Activated CD8-positive, alpha-beta memory T cell treated with anti-CD3 and anti-CD28 coated beads, Interleukin-2, amount 10 ng/mL, durations not matched to agents 7 days and 5 days (primary cell): ENCODE measurements at places on chromosomes 3 and 15. TPM values are rescaled to one million over a fixed set of nuclear protein-coding genes. Genes with fewer than 3 reads are reported as not detected.

CIB2 gene
- total RNA-seq: 1.2 TPM

DNA sequence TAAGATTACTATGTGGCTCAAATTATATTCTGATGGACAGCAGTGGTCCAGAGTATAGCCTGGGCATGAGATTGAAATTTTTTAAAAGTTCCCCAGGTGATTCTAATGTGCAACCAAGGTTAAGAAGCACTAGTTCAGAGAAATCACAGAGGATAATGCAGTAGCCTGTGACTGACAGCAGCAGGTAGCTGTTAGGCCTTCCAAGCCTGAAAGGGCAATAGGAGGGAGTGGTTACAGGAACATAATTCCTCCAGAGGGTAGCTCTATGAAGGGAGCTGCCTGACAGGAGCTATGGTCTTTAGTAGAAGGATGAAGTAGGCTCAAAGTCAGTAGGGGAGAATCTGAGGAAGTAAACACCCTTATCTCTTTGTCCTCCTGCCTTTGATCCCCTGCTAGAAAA, 342.9 kb upstream of the PPP2R3A start:
- DNase-seq: no peak

DNA sequence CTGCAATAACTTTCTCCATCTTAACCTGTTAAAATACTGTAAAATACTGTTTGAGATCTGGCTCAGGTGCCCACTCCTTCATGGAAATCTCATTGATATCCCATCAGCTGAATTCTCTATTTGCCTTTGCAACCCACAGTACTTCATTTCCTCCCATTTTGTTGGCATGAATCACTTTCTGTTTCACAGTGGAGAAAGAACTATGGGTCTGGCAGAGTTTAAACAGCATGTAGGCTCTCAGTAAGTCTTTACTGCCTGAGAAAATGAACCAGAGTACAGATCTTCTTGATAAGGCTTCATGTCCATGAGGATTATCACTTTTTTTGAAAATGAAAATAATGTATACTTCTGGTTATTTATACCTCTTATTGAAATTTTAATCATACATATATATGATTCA, 245.9 kb downstream of the NAALADL2 start:
- no peak for DNase-seq

MRPL3 gene
- total RNA-seq: 64.1 TPM

FOXL2 gene
- 0.14 TPM for total RNA-seq

PRSS50 gene
- total RNA-seq: not detected

DNA sequence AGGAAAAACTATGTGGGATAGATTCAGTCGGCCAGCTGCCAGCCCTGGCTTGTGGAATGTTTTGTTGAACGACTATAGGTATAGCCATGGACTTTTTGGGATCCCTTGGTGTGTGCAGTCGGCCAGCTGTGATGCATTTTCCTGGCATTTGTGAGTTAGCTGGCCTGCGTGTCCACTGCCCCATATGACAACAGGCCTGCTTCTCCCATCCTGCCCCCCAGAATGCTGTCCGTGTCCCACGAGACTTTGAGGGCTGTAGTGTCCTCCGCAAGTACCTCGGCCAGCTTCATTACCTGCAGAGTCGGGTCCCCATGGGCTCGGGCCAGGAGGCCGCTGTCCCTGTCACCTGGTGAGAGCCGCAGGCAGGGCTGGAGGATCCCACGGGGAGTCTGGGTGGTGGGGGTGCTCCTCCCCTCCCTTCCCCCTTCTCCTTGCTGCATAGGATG, 23.6 kb downstream of the PTPN23 start:
- no peak for DNase-seq

SI gene
- not detected for total RNA-seq

GRCh38 chr15:29770796-29771195, 51.5 kb downstream of the TJP1 start:
- no peak for DNase-seq

DNA sequence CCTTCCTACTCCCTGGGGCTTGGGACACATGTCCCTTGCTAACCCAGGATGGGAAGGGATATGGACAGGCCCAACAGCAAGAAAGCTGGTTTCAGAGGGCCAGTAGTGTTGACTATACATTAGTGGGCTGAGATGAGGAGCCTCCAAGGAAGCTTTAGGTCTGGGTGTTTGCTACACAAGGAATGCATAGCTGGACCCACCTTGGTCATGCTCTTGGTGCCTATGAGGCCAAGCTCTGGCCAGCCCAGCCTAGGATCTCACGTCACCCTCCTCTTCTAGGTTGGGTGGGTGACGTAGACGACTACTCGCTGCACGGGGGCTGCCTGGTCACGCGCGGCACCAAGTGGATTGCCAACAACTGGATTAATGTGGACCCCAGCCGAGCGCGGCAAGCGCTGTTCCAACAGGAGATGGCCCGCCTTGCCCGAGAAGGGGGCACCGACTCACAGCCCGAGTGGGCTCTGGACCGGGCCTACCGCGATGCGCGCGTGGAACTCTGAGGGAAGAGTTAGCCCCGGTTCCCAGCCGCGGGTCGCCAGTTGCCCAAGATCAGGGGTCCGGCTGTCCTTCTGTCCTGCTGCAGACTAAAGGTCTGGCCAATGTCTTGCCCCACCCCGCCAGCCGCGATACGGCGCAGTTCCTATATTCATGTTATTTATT, 653 bp upstream of the WDR6 start:
- DNase-seq: no peak

DNA sequence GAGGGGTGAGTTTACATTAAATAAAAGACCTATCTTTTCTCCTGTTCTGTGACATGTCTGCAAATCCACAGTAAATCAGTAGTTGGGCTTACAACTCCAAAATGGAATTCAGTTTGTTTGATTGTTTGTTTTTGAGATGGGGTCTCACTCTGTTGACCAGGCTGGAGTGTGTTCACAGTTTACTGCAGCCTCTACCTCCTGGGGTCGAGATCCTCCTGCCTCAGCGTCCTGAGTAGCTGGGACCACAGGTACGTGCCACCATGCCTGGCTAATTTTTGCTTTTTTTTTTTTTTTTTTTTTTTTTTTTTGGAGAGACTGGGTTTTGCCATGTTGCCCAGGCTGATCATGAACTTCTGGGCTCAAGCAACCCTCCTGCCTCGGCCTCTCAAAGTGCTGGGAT, 63.5 kb upstream of the ADPGK start:
- no peak for DNase-seq

GRCh38 chr15:59590027-59590426, 21.6 kb upstream of the GCNT3 start:
- DNase-seq: peak; percentile 52

DNA sequence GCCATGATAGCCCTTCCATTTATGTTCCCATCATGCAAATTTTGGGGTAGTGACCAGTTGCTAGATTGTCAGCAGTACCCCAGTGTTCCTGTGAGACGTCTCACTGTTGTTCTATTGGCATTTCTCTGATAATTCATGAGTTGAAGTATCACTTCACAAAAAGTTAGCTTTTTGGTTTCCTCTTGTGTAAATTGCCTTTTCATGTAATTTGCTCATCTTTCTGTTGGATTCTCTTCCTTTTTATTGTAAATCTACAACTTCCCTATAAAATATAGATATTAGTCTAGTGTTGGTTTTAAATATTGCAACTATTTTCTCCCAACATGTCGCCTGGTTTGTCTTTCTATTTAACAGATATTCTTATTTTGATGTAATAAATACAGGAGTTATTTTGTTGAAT, 7.5 kb upstream of the A4GNT start:
- DNase-seq: no peak

GRCh38 chr15:83747050-83747717, 93.3 kb downstream of the ADAMTSL3 start:
- no peak for DNase-seq

- peak; percentile 62 for DNase-seq
Measured at GRCh38 chr3:53753518-53754183, 92.6 kb downstream of the CHDH start.

- peak; percentile 84 for DNase-seq
Measured at GRCh38 chr3:11140030-11140712, 14.1 kb upstream of the HRH1 start.

CATSPER2 gene
- 0.94 TPM for total RNA-seq

DNA sequence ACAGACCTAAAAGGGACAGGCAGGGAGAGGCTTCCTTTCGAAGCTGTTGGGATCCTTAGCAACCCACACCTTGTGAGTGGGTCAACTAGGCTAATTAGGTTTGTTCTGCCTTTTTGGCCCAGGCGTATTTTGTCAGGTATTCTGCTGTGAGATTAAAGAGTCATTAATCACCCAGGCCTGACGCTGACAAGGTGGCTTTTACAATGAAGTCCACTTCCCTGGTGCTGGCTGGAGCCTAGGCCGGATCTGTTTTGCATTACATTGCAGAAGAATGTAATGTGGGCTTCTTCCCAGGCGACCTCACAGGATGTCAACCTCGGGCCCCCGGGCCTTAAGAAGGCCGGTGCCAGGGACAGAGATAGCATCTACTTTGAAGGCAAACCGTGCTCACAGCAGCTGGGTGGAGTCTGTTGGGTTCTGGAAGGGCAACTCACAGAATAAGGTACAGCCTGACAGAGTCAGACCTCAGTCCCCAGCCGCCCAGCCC, 76.9 kb downstream of the HES1 start:
- DNase-seq: no peak

GRCh38 chr3:169619793-169620192, 43.7 kb downstream of the MECOM start:
- no peak for DNase-seq

MRPS25 gene
- 65.3 TPM for total RNA-seq

DNA sequence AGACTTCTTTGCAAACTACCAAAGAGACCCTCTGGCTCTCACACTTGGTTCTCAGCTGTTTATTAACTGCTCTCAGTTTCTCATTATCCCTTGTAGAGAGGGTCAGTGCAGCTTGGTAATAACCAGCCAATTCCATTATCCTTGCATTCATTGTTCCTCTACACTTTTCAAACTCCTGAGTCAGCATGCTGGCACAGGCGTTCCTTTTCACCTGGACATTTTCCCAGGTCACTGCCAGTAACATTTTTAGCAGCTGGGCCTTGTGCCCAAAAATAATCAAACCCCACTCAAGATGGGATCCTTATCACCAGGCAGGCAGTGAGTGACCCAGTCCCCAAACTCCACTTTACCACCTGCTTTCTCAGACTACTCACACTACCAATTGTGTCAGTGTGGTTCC, 4.8 kb upstream of the SUMF1 start:
- no peak for DNase-seq

RTF1 gene
- total RNA-seq: 36.3 TPM

GRCh38 chr3:70224337-70224736, 88.1 kb downstream of the MDFIC2 start:
- no peak for DNase-seq

DNA sequence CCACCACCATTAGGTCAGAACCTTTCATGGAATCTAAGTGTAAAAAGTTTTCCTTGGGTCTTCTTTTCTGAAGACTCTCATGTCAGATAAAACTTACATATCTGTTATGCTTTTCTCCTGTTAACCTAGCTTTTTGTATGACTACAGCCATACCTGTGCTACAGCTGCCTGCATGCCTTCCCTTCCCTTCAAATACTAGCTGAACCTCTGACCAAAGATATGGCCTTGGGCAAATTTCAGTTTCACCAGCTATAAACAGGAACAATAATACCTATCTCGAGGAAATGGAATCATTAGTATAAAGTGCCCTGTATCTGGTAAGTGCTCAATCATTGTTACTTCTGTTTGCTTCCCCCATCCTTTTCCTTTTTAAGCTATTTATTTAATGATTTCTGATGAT, 25.0 kb downstream of the GLB1 start:
- no peak for DNase-seq

GRCh38 chr3:160568989-160569388, 3.6 kb upstream of the KPNA4 start:
- no peak for DNase-seq

LOXL1 gene
- total RNA-seq: 8.6 TPM
